ENCODE measurements at places on chromosomes 12 and 14.

- no peak for DNase-seq
Measured at GRCh38 chr12:50041962-50042361, 15.4 kb upstream of the ASIC1 start.

DNA sequence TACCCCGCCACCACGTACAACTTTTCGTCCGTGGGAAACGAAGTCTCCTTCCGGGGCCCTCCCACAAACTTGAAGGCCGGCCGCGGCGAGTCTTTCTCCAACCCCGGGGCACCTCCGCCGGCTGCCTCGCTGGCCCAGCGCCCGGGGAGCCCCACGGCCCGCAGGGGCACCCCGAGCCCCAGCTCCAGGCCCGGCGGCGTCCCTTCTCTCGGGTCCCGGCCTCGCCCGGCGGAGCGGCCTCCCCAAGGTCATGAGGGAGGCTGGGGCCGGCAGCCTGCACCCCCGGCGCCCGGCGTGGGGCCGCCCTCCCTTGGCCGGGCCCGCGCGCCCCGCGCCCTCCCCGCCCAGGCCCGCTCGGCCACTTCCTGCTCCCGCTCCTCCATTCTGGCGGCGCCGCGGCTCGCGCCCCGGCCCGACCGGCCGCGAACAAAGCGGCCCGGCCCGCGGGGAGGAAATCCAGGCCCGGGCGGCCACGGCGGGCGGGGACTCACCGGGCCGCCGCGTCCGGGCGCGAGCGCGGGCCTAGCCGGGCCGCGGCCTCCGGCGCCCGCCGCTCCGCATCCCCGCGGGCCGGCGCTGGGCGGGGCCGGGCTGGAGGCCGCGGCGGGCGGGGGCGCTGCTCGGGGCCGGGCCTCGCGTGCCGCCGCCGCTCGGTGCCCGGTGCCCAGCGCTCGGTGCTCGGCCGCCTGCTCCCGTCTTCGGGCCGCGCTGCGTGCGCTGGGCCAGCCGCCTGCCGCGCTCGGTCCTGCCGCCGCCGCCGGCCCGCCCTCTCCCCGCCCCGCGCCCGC, at the start of gene AKT1:
TSS of gene AKT1 (minus strand) at position 756 of the 788 bp plus-strand sequence. CDS start 3,105 bp downstream, outside the sequence.
- DNase-seq = no peak

DNA sequence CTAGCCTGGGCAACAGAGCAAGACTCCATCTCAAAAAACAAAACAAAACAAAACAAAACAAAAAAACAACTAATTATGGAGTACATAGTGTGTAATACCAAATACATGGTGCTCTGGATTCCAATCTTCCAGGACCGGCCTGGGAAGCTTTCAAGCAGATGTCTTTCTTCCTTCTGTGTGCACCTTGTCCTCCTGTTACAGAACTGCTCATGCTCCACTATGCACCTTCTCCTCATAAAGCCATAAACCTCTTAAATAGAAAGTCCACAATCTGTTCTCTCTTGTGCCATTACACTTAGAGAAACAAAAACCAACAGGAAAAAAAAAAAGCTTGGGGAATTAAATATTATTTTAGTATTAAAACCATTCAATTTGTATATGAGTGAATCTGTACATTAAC, 12.5 kb downstream of the MOK start:
- no peak for DNase-seq

- DNase-seq = no peak
Measured at GRCh38 chr12:65868133-65868705, 43.9 kb downstream of the HMGA2 start.

- DNase-seq = no peak
Measured at GRCh38 chr14:58243790-58244555, 670 bp upstream of the PSMA3 start.

DNA sequence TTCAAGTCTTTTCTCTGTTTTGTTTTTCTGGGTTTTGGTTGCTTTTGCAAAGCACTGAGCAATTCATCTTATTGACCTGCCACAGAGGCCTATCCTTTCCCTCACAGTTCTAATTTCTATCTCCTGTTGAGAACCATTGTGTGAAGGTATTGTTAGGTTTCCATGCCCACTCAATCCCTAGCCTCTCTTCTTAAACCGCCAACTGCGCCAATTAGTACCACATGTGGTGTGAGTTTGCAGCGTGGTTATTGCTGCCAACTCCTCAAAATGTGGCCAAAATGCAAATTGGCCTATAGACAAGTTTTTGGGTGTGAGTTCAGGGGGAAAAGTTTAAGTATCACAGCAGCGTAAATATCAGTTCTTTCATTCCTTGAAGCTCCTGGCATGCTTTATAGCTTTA, 232.6 kb downstream of the FLRT2 start:
- no peak for DNase-seq

- DNase-seq = no peak
Measured at GRCh38 chr14:61516118-61516743, 179.1 kb upstream of the HIF1A start.
